Activated T-cell treated with anti-CD3 and anti-CD28 coated beads for 1 hour (primary cell): ENCODE measurements at places on chromosomes 11 and 22.

DNA sequence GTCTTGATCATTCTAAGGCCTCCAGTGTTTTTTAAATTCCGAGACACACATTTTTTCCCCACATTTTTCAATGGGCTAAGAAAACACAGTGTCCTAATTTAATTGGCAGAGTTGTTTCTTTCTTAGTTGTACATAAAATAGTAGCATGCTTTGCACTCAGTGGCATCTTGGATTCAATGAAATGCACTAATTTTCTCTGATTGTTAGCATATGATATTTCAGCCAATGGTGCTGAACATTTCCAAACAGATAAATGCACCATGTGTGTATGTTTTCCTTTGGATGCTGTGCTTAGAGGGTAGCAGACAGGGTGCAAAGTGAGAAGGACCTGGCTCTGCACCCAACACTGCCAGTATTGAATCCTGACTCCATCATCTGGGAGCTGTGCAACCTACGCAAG is 103.5 kb downstream of the LDLRAD3 start:
- no peak for DNase-seq

DNA sequence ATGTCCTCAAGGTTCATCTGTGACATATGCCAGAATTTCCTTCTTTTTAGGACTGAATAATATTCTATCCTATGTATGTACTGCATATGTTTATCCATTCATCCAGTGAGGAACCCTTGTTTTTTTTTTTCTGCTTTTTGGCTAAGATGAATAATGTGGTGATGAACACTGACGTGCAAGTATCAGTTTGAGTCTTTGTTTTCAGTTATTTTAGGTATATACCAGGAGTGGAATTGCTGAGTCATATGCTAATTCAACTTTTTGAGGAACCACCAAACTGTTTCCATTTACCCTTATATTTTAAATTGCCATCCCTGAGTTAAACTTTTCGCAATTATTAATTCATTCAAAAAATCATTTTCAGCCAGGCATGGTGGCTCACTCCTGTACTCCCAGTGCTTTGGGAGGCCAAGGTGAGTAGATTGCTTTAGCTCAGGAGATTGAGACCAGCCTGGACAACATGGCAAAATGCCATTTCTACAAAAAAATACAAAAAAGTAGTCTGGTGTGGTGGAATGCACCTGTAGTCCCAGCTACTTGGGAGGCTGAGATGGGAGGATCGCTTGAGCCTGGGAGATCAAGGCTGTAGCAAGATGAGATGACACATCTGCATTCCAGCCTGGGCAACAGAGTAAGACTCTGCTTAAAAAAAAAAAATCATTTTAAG is 64.2 kb downstream of the MICAL2 start:
- no peak for DNase-seq

GRCh38 chr11:14954581-14954980 is 17.6 kb downstream of the CALCA start:
- DNase-seq = no peak

GRCh38 chr22:24437091-24437490 is 9.7 kb downstream of the ADORA2A start:
- no peak for DNase-seq

- DNase-seq = no peak
Measured at GRCh38 chr11:75840522-75840921, 25.5 kb downstream of the UVRAG start.

- DNase-seq = no peak
Measured at GRCh38 chr22:44608597-44609399, 93.2 kb upstream of the PRR5 start.

DNA sequence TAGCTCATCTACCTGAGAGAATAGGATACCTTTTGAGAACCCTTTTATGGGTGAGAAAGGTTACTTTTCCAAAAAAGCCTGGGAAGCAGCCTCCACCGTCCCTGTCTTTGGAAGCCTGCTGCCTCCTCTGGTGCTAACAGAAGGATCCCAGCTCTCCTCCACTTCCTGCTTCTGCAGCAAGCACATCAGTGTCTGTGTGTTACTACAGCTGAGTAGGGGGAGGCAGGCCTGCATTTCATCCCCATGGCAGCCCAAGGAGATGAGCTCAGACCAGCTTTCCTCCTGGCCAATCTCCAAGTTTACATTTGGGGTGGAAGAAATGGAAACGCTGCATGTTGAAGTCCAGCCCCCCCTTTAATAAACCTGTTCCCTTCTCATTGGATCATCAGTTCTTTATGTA is 7.4 kb upstream of the CCDC34 start:
- DNase-seq = no peak

DNA sequence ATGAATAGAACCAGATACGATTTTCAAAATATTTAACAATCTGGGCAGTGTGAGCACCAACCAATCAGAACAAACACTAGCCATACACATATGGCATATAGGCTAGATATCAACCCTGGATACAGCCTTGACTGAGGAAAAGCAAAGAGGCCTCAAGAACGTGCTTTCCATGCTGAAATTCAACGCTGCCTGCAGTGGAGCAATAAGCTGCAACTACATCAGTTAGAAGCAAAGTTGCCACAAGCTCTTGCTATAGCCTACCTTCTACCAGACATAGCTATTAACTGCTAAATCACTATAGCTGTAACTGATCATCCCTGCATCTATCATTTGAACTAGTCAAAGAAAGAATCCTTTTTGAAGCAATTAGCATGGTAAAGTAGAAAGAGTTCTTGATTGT is 42.5 kb downstream of the DENND5A start:
- no peak for DNase-seq

GRCh38 chr22:48313175-48313830 is 1514.4 kb downstream of the BRD1 start:
- no peak for DNase-seq

- DNase-seq = no peak
Measured at GRCh38 chr11:122068141-122068540, 47.9 kb downstream of the BLID start.

DNA sequence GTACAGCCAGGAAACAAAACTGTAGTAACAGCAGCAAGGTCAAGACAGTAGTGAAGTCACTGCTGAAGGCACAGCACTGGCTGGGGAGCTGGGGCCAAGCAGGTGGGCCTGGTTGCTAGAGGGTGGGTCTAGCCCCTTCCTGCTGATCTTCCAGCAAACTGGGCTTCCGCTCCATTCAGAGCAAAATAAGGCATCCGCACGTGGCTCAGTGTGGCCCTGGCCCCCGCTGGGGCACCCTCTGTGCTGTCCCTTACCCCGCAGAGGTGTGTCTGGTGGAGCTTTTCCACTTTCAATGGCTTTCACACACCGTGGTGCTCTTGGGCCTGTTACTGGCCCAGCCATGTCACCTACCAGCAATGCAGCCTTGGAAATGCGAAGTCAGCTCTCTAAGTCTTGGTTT is 162.4 kb upstream of the B3GAT1 start:
- no peak for DNase-seq

DNA sequence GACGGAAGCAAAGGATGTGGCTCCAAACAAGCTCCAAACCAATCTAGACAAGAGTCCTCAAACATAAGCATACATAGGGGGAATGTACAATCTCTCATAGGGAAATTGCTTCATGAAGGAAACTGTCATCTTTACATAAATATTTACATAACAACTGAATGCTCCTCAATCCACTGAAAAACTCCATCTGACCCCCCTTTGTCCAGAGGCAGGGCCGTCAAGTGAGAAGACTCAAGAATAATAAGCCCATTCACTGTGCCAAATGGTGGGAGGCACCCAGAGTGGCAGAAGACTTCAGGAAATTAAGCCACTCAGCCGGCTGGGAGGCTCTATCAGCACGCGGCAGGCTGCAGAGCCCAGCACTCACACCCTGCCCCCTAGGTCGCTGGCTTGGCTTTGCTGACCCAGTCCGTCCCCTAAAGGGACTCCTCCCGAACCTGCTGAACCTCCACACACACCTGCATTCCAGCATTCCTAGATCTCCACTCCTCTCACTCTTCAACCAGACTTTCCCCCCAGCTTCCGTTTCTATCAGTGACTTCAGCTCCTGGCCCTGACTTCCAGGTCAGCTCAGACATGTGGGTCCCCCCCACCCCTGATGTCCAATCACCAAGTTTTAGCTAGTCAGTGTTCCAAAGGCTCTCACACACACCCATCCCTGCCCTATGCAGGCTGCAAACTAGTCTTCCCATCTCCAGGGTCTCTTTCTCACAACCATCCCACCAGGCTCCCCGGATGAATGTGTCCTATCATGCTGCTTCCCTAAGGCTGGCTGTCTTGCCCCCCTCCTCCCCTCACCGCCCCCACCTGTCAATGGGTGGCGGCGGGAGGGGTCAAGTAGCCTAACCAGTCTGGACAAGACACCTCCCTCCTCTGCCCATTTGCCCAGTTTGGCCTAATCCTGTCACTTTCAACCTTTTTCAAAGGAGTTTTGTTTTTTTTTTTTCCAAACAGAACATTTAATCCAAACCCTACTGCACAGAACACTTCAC is 11.3 kb downstream of the VPS37C start:
- DNase-seq = no peak
